ENCODE measurements at places on chromosomes 1 and 21. TPM values are rescaled to one million over a fixed set of nuclear protein-coding genes. Genes with fewer than 3 reads are reported as not detected.

Gene HMCN1
- total RNA-seq = 8.6 TPM

DNA sequence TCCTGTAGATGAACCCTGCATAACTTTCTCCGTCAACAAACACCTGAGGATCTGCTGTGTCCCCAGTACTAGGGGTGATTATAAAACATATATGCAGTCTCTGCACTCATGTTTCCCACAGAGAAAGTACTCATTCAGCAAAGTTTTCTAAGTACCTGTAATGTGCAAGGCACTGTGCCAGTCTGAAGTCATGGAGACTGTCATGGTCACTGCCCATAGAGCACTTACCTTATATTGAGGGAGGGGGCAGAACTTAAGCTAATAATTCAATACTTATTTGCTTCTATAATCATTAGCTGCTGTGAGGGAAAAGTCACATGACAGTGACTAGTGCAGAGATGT, 41.2 kb downstream of the MAP3K21 start:
- DNase-seq = no peak

DNA sequence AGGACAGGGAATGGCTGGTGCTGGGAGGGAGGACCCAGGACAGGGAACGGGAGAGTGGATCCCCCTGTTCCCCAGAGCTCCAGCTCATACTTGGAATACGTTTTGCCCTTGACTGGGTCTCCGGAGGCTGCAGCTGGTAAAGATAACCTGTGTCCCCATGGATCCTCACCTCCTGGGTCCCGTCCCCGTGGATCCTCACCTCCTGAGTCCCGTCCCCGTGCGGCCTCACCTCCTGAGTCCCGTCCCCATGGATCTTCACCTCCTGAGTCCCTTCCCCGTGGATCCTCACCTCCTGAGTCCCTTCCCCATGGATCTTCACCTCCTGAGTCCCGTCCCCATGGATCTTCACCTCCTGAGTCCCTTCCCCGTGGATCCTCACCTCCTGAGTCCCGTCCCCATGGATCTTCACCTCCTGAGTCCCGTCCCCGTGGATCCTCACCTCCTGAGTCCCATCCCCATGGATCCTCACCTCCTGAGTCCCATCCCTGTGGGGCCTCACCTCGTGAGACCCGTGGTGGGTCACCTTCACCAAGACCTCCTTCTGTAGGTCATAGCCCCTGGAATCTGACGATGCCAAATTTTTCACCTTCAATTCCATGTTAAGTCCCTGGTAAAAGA, 61.4 kb downstream of the SCCPDH start:
- DNase-seq = peak; percentile 49

DNA sequence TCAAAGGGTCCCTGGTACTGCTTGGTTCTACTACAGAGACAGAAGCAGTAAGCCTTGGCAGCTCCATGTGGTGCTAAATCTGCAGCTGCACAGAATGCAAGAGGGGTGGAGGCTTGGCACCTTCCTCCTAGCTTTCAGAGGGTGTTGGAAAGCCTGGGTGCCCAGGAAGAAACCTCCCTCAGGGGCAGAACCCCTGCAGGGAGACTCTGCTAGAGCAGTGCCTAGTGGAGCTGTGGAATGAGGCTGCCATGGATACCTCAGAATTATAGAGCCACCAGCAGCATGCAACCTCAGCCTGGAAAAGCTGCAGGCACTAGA, 76.2 kb upstream of the TLR5 start:
- peak; percentile 31 for DNase-seq

- no peak for DNase-seq
These were observed 28.6 kb downstream of the PIK3CD start for GRCh38 chr1:9680091-9680490.

- DNase-seq = no peak
These were observed 24.7 kb downstream of the KNCN start for GRCh38 chr1:46526691-46527291.
